H1 (cell line): ENCODE measurements at places on chromosomes 16 and 17. TPM values are rescaled to one million over a fixed set of nuclear protein-coding genes. Genes with fewer than 3 reads are reported as not detected.

The CD300H gene
- not detected in 2 replicates for polyA plus RNA-seq

The GLTPD2 gene
- polyA plus RNA-seq: 0.06 TPM in 1 of 2 replicates, not detected in the other

The KRTAP1-5 gene
- polyA plus RNA-seq: not detected in 2 replicates

The TRAPPC2L gene
- 113 and 133 TPM in 2 replicates for polyA plus RNA-seq

GRCh38 chr16:2977440-2977839 lies 2.8 kb downstream of the PKMYT1 start:
- DNase-seq: no peak

The AHSP gene
- 4.8 and 15.3 TPM in 2 replicates for polyA plus RNA-seq

- no peak for DNase-seq
Observed at GRCh38 chr17:47877368-47878034, 18.5 kb upstream of the SP2 start.

GRCh38 chr17:74760404-74761105 lies 12.1 kb downstream of the NHERF1 start:
- DNase-seq: no peak

DNA sequence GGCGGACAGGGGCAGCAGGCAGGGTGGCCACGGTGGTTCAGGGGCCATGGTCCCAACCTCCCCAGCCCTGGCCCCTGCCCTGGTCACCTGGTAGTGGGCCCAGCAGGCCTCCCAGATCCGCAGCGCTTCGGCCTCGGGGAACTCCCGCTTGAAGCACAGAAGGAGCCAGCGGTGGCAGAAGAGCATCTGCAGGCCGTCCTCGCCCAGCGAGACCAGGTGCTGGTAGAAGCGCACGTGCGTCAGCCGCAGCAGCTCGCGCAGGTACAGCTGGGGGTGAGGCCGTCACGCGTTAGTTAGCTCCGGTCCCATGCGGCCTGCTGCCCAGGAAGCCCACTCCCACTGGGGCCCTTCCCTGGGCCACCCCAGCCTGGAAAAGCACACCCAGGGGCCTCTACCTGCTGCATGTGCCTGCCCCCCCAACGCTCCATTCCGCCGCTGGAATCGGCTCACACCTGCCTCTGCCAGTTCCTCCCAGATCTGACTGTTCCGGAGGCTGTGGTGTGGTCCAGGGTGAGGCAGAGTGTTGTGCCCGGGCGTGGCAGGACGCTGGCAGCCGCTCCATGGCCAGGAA lies 90.8 kb downstream of the TBC1D16 start:
- no peak for DNase-seq

The MPP3 gene
- 3.1 and 3.8 TPM in 2 replicates for polyA plus RNA-seq

DNA sequence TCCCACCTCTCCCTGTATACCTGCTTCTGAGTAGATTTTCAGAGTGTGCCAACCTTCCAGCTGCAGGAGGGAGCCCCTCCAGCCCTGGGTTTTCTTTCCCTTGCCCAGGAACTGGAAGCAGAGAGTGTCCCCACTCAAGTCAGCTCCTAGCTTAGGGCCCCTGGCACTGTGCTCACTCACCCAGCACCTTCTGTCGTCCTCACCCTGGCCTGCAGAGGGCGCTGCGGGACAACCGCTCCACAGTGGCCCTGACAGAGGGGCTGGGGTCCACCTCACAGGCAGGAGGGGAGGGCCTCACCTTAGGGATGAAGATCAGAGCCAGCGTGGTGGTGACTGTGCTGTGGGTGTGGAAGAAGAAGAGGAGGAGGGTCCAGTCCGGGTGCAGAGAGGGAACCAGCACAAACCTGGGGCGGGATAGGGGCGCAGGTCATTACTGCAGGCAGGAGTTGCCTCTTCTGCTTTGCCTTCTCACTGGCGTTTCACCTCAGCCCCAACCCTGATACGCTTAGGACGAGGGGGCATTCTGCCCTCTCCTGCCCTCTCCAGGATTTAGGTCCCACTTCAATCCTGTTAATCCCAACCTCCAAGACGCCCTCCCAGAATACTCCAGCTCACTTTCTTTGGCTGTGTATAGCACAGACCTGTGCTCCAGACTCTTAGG lies 10.0 kb downstream of the GPR179 start:
- peak; percentile 54 for DNase-seq

The MPP2 gene
- polyA plus RNA-seq: 33.5 and 34.1 TPM in 2 replicates

DNA sequence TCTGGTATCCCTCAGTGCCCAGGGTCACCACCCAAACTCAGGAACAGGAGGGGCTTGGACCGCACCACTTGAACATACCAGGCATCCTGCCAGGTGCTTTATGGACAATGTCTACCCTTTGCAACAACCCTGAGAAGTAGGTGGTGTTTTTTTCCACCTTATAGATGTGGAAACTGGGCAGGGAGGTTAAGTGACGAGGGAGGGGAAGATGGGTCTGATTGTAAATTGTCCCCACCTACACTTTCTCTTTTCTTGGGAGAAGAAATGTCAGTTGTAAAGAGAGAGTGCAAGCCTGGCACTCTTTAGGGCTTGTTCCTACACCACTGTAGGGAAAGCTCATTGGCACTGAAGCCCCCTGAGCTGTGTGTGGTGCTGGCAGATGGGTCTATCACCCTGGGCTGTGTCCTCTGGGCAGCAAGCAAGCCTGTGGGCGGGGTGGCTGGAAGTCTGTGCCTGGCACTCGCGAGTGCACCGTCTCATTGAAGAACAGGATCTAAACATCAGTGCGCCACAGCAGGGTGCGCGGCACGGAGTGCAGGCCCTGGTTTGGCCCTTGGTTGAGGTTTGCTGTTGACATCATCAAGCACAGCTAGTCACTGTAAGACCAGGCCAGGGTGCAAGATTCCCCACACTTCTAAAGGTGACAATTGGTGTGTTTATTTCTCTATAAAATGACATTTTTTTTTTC lies 15.1 kb downstream of the NOD2 start:
- no peak for DNase-seq

GRCh38 chr16:79612207-79612606 lies 11.7 kb upstream of the MAF start:
- no peak for DNase-seq

The LPO gene
- polyA plus RNA-seq: 0.38 and 0.46 TPM in 2 replicates

DNA sequence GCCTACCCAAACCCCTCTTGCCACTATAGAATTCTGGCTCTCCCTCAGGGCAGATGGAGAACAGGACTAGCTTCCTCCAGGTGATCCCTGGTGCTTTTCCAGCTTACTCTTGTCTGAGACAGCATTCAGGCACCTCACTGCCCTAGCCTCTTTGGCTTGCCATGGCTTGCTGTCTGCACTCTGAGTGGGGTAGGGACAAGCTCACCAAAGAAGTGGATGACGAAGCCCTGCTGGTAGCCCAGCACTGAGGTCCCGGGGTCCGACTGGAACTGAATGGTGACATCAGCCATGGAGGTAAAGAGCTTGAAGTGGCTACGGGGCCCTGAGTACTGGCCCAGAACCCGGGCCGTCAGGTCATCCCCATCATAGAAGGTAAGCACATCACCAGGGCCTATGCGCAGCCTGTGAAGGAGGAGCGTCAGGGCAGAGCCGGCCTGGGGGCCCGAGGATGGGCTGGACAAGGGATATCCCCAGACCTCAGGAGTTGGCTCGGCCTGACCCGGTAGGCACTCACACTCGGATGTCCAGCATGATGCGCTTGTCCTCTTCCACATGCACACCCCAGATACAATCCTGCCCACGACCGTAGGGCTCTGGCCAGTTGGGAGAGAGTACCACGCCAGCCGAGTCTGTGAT lies 7.6 kb upstream of the PHF12 start:
- no peak for DNase-seq

DNA sequence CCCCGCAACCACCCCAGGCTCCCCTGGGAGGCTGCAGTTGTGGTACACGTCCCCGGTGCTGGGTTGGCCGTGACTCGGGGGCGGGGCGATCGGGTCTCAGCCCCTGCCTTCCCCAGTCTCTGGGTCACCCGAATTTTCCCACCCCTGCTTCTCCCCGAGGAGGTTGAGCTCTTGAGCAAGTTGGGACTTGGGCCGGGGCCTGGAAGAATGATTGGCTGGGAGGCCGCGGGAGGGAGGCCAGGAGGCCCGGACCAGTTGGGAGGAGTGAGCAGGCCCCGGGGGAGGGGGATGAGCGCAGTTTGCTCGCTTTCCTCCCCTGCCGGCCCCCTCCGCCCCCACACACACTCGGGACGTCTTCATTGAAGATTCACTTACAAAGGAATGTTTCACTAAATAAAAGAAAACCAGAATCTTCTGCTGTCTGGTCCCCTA lies 4.5 kb upstream of the HEXIM1 start:
- DNase-seq: no peak

- no peak for DNase-seq
Observed at GRCh38 chr17:1107777-1108477, 71.9 kb downstream of the ABR start.

The ZNF423 gene
- 38.2 and 41.2 TPM in 2 replicates for polyA plus RNA-seq

The KRT24 gene
- polyA plus RNA-seq: not detected in 2 replicates

GRCh38 chr17:15920758-15921239 lies 24.1 kb upstream of the ADORA2B start:
- no peak for DNase-seq

GRCh38 chr16:84840687-84841627 lies 21.2 kb downstream of the CRISPLD2 start:
- no peak for DNase-seq

DNA sequence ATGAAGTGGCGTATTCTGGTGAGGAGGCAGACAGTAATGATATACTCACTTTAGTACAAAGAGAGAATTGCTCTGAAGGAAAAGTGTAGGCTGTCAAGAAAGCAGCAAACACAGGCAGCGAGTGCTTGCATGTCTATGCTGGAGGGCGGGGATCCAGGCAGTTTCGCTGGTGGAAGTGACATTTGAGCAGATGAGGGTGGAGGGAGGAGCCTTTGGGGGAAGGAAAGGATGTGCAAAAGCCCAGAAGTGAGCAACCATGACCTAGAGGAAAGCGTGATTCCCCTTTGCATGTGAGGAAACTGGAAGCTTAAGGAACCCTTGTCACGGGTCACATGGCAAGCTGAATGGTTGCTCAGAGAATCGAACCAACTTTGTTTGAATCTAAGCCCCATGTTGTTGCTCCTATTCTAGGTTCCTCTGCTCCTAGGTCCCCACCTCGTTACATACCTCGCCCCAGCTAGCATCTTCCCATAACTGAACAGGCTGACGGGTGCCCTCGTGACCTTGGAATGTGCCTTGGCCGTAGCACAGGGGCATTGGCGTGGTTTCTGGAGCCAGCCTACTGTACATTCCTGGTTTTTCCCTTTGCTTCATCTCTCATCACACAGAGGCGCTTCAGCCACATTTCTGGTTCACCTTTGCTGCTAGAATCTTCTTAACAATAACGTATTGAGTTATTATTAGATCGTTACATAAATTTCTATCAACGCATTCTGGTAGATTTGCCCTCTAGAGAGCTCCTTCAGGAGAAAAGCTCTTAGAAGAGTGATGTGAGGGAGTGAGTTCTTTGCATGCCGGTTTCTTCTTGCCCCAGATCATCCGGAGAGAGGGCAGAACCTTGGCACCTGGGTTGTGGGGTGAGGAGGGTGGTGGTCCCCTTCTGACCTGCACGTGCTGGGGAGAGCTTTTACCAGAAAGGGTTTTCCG lies 191.8 kb downstream of the SNX29 start:
- no peak for DNase-seq

- DNase-seq: no peak
Observed at GRCh38 chr17:77720946-77721845, 237.3 kb upstream of the TNRC6C start.

DNA sequence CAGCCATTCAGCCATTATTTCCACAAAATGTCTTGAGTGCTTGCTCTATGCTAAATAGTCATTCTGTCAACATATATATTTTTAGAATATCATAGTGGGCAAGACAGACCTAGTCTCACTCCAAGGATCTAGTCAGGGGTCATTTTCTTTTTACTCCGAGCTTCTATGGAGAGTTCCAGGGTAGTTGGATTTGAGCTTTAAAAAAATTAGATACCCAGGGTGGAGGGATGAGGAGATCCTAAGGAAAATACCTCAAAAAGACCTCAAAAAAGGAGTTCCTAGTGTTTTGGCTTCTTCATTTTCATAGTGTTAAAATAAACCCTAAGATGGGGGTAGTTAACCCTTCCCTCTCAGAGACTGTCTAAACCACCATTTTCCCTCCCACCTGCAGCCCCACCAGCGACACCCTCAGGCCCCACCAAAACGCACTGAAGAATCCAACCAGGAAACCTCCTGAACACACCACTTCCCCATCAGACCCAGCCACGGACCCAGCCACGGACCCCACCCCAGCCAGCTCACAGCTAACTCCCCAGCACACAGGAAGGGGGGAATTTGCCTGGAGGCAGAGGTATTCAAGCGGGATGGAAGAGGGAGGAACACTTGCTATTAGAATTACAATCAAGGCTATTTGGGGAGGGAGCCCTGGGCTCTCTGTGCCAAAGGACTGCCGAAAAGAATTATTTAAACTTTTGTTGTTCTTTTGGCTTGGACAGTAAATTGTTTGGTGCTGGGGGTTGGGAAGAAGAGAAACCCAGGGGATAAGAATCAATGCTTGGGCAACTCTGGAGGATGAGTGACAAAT lies 2.2 kb downstream of the ETV4 start:
- DNase-seq: no peak

GRCh38 chr16:68033101-68033500 lies 10.0 kb downstream of the DUS2 start:
- no peak for DNase-seq

The ARHGAP44 gene
- polyA plus RNA-seq: 6.2 and 9.0 TPM in 2 replicates

- no peak for DNase-seq
Observed at GRCh38 chr17:80843741-80844156, 147.9 kb upstream of the CHMP6 start.

The TBX2 gene
- 0.02 TPM in 1 of 2 replicates, not detected in the other for polyA plus RNA-seq

GRCh38 chr17:50059256-50059655 lies 3.3 kb downstream of the ITGA3 start:
- no peak for DNase-seq

GRCh38 chr16:55297062-55297909 lies 26.7 kb upstream of the IRX6 start:
- no peak for DNase-seq

The KRT12 gene
- 0.03 TPM in 1 of 2 replicates, not detected in the other for polyA plus RNA-seq

DNA sequence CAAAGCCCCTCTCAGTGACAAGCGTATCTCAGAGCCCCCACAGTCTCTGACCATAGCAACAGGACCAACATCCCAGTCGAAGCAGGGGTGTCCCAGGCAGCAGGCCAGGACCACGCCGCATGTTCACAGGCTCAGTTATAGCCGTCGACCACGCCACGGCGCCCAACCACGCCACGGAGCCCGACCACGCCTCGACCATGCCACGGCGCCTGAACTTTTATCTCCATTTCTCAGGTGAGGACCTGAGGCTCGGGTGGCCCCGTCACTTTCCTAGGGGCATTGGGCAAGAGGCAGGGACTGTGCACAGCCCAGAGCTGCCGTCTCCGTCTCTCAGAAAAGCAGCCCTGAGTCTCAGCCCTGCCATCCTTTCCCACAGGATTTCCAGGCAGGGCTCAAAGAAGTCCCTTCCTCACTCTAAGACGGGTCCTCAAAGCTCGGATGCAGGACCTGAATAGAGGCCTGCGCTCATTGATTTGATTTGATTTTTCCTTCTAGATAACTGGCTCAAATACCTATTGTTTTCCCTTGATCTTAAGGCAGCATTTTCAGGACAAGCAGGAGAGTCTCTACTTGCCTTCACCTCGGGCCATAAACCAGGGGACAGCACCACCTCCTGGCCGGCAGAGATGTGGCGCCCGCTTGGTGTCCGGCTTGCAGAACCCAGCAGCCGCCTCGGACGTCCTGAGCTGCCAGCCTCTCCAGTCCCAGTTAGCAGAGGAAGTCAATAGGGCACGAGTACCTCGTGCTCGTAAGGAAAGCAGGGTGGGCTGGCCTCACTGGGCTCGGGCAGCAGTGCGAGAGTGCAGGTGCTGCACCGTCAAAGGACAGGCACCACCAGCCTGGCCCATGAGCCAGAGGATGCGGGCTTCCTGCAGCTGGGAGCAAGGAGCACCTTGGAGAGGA lies 38.8 kb downstream of the C16orf95 start:
- DNase-seq: peak; percentile 90
